ENCODE measurements at places on chromosomes 6 and 20.

- DNase-seq, result no peak
Measured at GRCh38 chr20:34570859-34571306, 12.4 kb downstream of the MAP1LC3A start.

DNA sequence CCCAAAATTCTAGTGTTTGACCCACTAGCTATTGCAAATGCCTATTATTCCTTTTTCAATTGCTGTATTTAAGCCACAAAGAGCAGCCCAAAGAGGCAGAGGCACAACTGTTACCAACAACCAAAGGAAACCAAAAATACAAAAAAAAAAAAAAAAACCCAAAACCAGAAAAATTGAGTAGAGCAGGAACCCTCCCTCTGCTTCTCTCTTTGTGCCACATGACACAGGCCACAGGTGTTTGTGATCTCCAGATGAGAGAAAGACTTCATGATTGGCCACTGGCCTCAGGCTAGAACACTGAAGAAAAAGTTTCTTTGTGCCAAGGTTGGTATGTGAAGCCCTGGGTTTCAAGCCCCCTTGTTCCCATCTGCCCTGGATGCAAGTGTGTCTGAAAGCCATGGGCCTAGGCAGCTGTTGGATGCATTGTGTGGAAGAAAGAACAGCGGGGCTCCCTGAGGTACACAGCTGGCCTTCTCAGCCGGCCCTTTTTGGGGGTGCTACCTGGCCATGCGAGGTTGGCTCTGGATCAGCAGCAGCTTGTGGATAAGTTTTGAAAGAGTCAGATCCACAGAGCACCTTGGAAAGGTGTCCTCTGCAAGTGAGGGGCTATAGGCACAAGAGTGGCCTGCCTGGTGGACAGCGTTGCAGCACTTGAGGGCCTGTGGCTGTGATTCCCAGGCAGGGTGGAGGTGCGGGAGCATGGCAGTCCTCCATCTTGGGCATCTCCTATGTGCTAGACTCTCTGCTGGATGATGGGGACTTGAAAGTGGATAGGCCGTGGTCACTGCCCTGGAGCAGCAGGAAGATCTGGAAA, 204.5 kb downstream of the ZDHHC14 start:
- DNase-seq, result no peak

DNA sequence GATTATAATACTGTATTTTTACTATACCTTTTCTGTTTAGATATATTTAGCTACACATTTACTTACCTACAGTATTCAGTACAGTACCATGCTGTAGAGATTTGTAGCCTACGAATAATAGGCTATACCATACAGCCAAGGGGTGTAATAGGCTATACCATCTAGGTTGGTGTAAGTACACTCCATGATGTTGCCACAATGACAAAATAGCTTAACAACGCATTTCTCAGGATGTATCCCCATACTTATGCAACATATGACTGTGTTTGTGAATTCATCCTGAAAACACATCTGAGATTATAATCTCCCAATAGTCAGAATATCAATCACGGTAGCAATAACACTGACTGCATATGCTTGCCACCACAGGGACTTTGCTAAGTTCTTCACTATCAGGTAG, 20.7 kb downstream of the B4GALT5 start:
- DNase-seq, result peak; percentile 34

DNA sequence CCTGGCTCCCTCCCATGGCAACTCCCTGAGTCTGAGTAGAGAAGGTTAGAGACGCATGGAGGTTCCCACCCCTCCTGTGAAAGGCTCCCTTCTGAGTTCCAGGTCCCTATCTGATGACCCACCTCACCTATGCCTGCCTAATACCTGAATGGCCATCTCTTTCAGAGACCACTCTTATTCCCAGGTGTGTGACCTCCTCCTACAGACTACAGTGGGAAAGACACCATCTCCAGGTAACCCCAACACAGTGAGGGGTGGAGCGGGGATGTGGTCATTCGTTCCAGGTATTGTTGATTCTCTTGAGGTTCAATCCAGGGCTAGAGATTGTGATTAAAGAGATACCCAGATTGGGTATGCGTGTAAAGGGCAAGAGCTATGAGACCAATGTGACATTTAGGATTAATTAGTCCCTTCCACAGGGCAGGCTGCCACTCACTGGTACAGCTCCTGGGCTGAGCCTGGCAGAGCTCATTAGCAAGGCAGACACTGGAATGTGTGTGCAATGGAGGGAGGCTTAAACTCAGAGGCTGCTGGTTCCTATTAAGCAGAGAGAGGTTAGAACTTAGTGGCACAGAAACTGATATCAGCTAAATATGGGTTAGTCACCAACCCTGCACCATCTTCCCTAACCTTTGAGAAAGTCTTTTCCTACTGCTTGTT, 46.5 kb upstream of the IER3 start:
- no peak for DNase-seq

GRCh38 chr20:3173610-3174441, 477 bp upstream of the LZTS3 start:
- peak; percentile 46 for DNase-seq

- no peak for DNase-seq
Measured at GRCh38 chr20:37378785-37379598, 33.1 kb downstream of the SRC start.

GRCh38 chr6:137954253-137954652, 87.2 kb downstream of the TNFAIP3 start:
- DNase-seq, result no peak

- DNase-seq, result no peak
Measured at GRCh38 chr6:56650191-56650590, 7.5 kb upstream of the DST start.

DNA sequence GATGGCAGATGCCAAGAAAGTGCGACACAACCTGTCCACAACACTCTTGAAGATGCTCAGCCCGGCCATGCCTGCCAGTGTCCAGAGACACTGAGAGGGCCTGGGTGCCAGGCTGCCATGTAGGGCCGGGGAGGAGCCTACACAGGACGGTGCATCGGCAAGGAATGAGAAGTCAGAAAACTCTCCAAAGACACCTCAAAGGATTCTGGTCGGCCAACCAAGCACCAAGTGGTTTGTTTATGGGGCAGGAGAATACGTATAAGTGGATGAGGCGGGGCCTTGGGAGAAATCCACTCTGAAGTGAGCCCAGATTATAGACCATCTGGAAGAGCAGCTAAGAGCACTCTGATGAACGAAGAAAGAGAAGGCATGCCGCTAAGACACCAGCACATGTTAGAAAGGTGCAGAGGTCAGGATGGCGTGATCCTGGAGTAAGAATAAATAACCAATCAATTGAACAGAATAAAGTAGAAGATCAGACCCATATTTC, 120.7 kb upstream of the FOXQ1 start:
- no peak for DNase-seq

DNA sequence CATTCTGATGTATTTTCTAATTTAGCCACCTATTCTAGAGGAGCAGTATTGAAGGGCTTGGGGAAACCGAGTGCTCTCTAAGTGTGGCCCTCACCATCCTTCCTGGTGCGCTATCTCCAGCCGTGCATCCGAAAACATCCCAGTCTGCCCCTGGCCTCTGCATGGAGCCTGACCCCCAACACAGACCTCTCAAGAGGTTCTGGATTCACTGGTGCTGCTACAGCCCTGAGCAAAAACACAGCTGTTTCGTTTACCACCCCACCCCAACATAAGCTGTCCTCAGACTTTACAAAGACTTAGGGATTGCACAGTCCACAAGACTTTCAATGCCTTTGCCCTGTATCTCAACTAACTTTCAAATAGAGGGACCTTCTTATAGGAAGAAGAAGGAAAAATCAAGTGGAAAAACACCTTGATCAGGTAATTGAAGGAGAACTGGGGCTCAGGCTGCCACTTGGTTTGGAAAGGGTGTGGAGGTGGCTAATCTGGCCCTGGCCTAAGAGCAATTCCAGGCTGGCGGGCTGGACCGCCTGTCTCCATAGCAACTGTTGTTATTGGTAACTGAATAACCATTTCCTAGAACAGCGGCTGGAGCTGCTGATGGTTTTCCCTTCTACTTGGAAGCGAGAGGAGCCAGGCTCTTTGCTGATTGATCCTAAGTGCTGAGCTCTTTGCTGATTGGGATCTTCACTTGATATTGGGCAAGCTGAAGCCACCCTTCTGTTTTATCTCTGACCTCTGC, 90.2 kb upstream of the TOX2 start:
- peak; percentile 11 for DNase-seq

GRCh38 chr6:117986396-117986795, 79.3 kb downstream of the SLC35F1 start:
- no peak for DNase-seq

GRCh38 chr6:701700-702479, 9.0 kb upstream of the EXOC2 start:
- DNase-seq, result peak; percentile 2

DNA sequence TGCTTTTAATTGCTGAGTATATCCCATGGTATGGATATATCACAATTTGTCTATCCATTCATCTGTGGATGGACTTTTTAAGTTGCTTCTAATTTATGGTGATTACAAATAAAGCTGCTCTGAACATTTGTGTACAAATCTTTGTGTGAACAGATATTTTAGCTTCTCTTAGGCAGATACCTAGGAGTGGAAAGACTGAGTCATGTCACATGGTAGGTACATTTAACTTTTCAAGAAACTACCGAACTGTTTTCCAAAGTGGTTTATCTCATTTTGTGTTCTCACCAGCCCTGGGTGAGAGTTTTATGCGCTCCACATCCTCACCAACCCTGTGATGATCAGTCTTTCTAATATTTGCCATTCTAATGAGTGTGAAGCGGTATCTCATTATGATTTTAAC, 31.0 kb upstream of the ZNFX1 start:
- peak; percentile 39 for DNase-seq

GRCh38 chr20:63114693-63115311, 101.1 kb downstream of the YTHDF1 start:
- no peak for DNase-seq

DNA sequence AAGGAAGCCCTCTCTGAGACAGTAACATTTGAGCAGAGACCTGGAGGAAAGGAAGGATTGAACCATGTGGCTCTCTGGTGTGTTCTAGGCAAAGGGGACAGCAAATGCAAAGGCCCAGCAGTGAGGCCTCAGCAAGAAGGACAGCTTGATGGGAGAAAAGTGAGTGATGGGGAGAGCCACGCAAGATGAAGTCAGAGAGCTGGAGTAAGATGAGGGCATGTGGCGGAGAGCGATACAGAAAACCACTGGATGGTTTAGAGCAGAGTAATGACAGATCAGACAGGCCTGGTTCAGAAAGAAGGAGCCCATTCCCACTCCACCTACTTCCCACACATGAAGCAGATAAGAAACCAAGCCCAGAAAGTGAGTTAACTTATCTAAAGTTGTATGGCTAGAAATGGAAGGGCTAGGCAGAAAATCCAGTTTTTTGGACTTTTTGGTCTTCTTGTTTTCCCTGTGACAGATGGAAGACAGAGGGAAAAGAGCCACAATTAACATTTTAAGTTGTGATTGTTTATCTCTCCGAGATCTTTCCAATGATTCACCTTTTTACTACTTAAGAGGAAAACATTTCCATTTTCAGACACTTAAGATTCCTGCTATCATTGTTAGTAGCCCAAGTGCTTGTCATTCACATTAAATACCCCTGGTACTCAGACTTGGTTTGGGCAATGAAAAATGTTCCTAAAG, 723 bp upstream of the SNPH start:
- no peak for DNase-seq

DNA sequence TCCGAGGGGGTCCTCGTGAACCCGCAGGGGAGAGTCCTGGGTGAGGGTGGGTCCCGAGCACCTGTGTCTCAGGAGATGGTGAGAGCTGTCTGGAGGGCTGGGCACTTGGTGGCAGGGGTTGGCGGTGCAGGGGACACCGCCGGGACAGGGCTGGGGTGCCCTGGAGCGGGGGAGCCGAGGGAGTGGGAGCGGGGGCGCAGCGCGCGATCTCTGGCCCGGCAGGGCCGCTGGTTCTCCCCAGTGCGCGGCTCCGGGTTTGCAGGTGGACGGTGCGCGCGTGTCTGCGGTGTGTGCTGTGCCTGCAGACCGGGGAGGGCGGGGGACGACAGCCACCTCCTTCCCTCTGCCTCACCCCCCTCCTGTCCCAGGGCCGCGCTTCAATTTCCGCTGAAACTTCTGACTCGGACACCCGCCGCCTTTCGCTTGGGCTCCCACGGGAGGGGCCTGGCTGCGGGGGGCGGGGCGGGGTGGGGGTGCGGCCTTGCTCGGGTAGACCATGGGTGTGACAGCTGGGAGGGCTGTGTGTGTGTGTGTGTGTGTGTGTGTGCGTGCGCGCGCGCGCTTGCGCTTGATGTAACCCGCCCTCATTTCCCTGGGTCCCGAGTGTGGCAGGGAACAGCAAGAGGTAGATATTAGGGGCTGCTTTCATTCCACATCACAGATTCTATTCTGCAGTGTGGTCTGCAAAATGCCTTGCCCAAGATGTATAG, 1.2 kb downstream of the TRIB3 start:
- peak; percentile 56 for DNase-seq

DNA sequence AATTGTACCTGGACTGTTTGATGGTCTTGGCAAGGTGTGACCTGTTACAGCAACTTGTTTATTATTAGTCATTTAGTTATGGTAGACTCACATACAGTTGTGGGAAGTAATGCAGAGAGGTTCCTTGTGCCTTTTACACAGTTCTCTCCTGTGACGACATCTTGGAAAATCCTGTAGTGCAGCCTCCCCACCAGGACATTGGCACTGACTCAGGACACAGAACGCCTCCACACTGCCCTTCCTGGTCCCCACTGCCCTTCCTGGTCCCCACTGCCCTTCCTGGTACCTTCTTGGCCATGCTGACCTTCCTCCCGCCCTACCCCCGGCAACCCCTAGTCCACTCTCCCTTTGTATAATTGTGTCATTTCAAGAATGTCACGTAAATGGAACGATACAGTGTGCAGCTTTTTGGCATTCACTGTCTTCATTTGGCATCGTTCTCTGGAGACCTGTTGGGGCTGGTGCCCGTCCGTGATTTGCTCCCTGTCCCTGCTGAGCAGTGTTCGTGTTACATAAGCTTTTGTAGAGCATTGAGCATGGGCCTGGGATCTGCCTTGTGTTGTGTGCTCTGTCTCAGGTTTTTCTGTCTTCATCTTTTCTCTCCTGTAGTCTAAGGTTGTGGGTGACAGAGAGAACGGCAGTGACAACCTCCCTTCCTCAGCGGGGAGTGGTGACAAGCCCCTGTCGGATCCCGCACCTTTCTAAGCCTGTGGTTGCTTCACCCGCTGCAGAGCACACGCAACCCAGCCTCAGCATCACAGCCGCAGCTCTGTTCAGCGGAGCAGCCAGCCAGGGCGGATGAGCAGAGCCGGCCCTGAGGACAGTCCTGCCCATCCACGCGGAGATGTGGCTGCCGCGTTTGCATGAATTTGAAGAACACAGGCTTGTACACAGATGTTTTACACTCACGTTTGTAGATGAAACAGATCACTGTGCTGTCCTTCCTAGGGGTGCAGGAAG, 5.4 kb upstream of the DNAJC5 start:
- DNase-seq, result no peak

GRCh38 chr6:35190306-35190705, 23.4 kb upstream of the SCUBE3 start:
- DNase-seq, result no peak

GRCh38 chr6:151647976-151648639, 154.3 kb downstream of the CCDC170 start:
- DNase-seq, result peak; percentile 15
